T-helper 2 cell (primary cell): ENCODE measurements at places on chromosomes 3 and 15.

- no peak for DNase-seq
Observed at GRCh38 chr3:78858910-78859309, 908.9 kb downstream of the ROBO1 start.

GRCh38 chr15:78322243-78322642 is 17.9 kb upstream of the CRABP1 start:
- no peak for DNase-seq

DNA sequence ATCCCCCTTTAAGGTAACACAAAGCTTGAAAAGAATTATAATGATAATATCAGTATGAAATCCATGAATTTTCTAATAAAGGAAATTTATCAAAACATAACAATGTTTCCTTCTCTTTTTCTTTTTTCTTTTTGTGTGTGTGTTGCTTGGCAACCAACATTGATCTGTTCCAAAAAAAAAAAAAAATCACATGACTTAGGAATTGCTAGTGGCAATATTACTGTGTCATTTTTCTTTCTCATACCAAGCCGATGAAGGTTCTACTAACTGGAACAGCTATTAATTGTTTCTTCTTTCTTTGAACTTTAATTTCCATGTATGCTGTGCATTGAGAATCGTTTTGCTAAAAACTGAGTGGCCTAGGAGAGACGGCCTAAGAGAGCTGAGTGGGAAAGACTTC is 317.7 kb upstream of the ONECUT1 start:
- no peak for DNase-seq

DNA sequence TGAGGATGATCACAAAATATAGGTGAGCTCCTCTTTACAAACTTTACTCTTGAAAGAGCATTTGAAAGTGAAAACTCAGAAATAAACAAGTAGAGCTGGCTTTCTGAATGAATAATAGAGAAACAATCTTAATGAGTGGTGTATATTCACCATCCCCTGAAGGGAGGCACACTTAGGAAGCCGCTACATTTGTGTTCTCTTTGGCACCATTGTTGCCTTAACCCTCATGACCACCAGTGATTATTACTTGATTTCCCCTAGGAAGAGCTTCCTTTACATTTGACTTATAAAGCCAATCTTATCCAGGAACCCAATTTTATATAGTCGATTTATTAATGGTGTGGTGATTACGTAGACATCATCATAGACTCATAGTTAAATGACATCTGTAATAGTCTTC is 883.9 kb downstream of the TBL1XR1 start:
- no peak for DNase-seq

DNA sequence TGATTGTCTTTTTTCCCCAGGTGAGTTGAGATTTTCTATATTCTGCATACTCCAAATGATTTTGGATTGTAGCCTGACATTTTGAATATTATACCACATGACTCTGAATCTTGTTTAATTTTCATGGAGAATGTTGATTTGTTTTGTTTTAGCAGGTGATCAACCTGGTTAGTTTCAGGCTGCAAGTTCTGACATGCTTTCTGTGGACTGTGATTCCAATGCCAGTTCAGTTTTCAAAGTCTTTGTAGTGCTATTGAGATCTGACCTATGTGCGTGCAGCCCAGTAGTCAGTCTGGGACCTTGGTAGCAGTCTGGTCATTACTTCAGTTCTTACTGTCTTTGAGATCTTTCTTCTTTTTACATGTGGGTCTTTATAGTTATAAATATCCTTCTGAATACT is 18.6 kb upstream of the MTMR10 start:
- no peak for DNase-seq

- DNase-seq = no peak
Observed at GRCh38 chr15:75210811-75211230, 9.1 kb downstream of the C15orf39 start.

DNA sequence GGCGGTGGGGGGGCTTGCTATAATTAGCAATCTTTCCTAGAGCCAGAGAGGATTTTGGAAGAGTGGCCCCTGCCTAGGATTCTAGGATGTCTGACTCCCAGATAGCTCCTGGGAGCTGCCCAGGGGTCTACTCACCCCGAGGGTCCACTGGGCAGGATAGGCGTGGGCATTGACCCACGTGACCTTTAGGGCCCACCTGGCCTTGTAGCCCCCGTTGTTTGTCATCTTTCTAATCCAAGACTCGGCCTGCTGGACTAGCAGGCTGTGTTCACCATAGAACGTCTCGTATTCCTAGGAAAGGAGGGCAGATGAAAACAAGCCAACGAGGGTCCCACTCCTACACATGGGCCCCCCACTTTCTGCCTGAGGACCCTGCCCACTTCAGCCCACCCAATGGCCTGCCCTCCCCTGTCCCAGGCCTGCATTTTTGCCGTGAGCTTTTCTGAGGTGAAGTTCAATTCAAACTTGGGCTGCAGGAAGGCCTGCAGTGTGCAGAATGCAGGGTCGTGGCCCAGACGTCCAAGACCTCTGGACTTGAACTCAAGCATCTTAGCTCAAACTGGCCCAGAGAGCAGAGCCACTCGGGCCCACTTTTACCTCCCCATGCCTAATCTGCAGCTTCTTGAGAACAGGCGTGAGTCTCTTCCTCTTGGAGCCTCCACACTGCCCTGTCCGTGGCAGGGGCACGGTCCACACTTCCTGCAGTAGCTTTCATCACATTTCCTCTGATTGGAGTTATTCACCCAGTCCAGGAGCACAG is 41.5 kb downstream of the MUC4 start:
- DNase-seq = peak; percentile 62

DNA sequence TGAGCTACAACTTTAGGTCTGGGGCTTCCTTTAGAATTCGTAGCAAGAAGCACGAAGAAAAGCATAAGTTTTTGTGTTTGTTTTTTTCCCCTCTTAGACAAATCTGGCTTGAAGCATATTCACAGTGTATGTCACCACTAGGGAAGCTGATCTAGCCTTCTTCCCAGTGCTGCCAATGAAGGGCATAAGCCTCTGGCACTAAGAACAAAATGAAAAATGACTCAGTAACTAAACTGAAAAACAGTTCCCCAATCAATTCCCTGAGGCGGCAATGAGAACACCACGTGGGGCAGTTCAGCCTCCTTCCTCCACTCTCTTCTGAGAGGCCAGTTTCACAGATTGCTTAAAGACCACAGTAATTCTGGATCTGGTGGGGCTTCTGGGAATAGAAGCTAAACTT is 338.1 kb downstream of the GAP43 start:
- DNase-seq = no peak
